Glutamatergic neuron (in vitro differentiated cells): ENCODE measurements at places on chromosomes 7 and 10.

DNA sequence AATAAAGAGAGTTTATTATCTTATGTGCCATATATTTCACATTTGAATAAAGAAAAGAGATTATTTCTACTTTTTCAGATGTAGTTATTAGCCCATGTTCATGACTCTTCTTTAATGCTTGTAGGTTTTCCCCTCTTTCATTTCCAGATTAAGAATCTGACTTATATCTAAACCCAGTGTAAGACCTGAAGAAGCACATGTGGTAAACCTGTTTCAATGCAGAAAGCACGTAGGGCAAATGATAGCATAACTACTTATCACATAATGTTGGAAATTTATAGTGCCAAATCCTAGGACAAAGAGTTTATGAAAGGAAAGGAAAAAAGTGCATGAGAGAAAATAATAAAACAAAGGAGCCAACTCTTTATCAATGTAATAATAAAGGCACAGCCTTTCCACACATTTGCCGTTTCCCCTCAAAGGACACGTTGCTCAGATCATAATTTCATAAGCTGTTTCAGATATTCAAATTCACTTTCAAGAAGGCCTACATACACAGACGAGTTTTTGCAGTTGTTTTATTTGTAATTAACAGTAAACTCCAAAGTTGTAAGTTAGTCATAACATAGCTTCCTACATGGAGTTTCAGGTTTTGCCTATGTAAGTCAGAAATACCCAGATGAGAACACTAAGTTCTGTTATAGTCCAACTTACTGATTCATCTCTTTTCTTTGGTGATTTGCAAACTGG, 88.8 kb upstream of the MDFIC start:
- H3K4me3 ChIP-seq: no peak overlapping the region
- DNase-seq: no peak

- H3K36me3 ChIP-seq: no peaks in the 10 kb centered on the region
- H3K27ac ChIP-seq: no peak overlapping the region
- H3K27me3 ChIP-seq: no peaks in the 10 kb centered on the region
Observed at GRCh38 chr10:3668966-3669330, 116.1 kb downstream of the KLF6 start.

GRCh38 chr10:851901-852300, 79.6 kb downstream of the LARP4B start:
- no peak overlapping the region for H3K4me3 ChIP-seq
- DNase-seq: no peak
- H3K27ac ChIP-seq: no peak overlapping the region
- H3K27me3 ChIP-seq: peaks cover 5% of the 10 kb centered on the region
- peaks cover 27% of the 10 kb centered on the region for H3K36me3 ChIP-seq

GRCh38 chr7:22663357-22663718, 63.7 kb upstream of the IL6 start:
- H3K27ac ChIP-seq: no peak overlapping the region
- no peaks in the 10 kb centered on the region for H3K27me3 ChIP-seq
- no peak for DNase-seq
- H3K4me1 ChIP-seq: no peaks in the 10 kb centered on the region
- H3K36me3 ChIP-seq: no peaks in the 10 kb centered on the region
- H3K4me3 ChIP-seq: no peak overlapping the region
